ENCODE measurements at places on chromosomes 1 and 21. TPM values are rescaled to one million over a fixed set of nuclear protein-coding genes. Genes with fewer than 3 reads are reported as not detected.

RCSD1 gene
- 0.64 TPM for total RNA-seq

GRCh38 chr1:202046227-202046626, 35.8 kb downstream of the ELF3 start:
- DNase-seq = no peak

DNA sequence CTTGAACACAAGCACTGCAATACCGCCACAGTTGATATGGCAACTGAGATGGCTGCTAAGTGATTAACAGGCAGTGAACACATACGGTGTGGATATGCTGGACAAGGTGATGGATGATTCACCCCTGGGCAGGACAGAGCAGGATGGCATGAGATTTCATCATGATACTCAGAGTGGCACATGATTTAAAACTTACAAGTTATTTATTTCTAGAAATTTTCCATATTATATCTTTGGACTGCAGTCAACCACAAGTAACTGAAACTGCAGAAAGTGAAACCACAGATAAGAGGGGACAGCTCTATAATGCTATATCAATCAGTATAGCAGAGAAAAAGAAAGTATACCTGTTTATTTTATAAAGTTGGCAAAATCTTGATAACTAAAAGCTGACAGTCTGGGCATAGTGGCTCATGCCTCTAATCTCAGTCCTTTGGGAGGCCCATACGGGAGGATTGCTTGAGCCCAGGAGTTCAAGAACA, 47.9 kb downstream of the PHACTR4 start:
- DNase-seq = peak; percentile 64

GRCh38 chr21:34825948-34826548, 157.3 kb downstream of the CLIC6 start:
- DNase-seq = no peak

All from fibroblast of villous mesenchyme (primary cell).